Stimulated activated CD8-positive, alpha-beta memory T cell treated with anti-CD3 and anti-CD28 coated beads, Interleukin-4, amount 100 ng/mL, for 4 hours (primary cell): ENCODE measurements at places on chromosomes 11 and 22.

DNA sequence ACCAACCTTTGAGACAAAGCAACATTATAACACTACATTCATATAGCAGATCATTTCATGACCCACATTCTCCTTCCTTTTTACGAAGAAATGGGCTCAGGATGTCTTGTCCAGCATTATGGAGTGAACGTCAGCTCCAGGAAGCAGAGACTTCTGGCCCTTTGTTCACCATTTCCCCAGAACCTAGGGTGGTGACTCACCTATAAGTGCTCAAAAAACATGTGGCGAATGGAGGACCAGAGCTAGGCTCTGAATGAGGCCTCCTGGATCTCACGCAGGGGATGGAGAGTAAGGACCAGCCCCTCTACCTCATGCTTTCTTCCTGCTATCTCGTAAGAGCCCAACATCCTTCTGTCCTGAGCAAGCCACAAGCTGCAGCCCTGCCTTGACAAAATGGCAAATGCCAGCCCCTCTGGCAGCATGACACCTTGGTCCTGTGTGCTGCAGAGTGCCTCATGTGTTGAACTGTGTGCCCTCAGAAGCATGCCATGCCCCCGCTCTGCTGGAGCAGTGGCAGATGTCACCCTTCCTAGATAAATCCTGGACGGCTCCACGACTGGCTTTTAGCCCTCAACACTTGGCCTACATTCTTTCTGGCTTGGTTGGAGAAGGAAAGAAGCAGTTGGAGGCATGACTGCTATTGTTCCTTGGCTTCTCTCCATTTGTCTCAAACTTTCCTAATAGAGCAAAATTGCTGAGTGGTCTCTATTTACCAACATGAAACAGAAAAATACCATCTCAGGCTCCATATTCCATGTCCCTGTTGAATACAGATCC, 6.5 kb upstream of the ST3GAL4 start:
- no peak for DNase-seq

GRCh38 chr11:17382046-17382728, 6.3 kb downstream of the KCNJ11 start:
- no peak for DNase-seq

- no peak for DNase-seq
These were observed 24.5 kb upstream of the RAG2 start for GRCh38 chr11:36622431-36623136.

- peak; percentile 35 for DNase-seq
These were observed 20.2 kb downstream of the RTN4RL2 start for GRCh38 chr11:57480409-57481137.

- no peak for DNase-seq
These were observed 32.1 kb downstream of the PPM1F start for GRCh38 chr22:21920341-21921183.

DNA sequence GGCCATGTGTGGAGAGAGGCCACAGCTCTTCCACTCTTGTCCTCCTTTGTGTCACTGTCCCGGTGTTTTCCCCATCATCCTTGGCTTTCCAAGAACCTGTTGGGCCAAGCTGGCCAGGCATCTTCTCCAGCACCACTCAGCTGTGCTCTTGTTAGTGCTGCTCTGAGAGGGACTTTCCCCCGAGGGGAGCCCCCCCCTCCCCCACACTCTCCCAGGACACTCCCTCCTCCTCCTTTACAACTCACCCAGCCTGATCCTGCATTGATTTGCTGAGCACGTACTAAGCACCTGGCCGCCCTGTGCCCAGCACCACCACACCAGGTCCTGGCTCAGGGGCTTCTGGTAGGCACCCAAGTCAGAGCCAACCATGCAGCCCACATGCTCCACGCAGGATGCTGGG, 13.2 kb downstream of the TP53AIP1 start:
- DNase-seq: no peak

DNA sequence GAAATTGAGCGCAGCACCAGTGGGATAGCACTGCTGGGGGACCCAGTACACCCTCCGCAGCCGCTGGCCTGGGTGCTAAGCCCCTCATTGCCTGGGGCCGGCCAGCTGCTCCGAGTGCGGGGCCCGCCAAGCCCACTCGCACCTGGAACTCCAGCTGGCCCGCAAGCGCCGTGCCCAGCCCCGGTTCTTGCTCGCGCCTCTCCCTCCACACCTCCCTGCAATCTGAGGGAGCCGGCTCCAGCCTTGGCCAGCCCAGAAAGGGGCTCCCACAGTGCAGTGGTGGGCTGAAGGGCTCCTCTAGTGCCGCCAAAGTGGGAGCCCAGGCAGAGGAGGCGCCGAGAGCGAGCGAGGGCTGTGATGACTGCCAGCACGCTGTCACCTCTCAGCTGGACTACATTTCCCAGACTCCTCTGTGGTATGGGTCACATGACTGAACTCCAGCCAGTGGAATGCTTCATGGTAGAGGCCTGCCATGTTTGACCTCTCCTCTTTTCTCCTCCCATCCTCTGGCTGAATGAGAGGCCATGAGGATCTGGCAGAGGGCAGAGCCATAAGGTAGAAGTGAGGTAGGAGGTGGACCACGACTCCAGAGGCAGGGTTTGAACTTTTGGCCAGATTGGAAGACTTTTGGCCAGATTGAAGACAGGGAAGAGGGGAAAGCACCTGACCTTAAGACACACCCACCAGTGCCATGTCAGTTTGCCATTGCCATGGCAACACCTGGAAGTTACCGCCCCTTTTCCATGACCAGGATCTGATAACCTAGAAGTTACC, 6.2 kb downstream of the MRGPRD start:
- DNase-seq: no peak

GRCh38 chr11:12175694-12176241, 65.4 kb downstream of the MICAL2 start:
- no peak for DNase-seq

DNA sequence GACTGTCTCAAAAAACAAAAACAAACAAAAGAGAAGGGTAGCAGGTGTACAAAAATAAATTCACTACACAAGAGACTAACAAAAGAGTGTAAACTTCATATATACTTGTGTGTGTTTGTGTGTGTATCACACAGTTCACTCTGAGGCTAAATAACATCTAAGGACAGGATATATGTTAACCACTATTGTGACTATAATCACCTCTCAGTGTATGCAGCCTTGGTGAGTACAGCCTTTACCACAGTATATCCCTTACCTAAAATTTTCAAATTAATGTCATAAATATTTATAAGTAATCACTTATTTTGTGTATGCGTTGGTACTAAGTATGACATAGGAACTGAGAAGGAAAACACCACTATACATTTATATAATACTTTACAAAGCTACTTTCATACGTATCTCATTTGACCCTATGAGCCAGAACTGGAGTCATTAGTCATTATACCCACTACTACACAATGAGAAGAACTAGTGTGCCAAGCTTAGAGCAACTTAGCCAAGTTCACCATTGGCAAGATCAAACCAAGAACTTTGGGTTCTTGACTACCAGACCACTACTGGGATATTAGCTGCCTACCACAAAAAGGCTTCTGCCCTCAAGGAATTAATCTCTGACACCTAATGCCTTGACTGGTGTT, 116.7 kb downstream of the SGSM3 start:
- DNase-seq: no peak

DNA sequence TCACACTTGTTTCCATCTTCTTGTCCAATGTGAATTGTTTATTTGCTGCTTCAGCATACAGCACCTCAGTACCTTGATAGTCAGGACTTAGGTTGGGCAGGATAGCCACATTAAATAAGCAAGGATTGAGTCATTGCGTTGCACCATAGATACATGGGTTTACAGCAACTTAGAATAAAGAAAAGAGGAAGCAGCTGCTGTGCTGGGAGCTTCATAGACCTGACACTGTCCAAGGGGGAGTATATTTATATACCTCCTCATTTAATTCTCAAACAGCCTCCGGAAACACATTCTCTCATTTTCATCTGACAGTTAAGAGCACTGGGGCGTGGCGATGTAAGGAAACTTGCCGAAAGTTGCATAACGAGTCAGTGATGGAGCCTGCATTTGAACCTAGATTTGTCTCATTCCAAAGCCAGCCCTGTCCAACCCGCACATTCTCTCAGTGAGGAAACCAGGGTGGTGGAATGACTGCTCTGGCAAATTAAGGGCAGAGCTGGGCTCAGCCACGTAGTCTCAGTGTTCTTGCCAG, 42.2 kb downstream of the UBASH3B start:
- DNase-seq: no peak

- no peak for DNase-seq
These were observed 193.1 kb downstream of the IGLL1 start for GRCh38 chr22:23386822-23387580.

DNA sequence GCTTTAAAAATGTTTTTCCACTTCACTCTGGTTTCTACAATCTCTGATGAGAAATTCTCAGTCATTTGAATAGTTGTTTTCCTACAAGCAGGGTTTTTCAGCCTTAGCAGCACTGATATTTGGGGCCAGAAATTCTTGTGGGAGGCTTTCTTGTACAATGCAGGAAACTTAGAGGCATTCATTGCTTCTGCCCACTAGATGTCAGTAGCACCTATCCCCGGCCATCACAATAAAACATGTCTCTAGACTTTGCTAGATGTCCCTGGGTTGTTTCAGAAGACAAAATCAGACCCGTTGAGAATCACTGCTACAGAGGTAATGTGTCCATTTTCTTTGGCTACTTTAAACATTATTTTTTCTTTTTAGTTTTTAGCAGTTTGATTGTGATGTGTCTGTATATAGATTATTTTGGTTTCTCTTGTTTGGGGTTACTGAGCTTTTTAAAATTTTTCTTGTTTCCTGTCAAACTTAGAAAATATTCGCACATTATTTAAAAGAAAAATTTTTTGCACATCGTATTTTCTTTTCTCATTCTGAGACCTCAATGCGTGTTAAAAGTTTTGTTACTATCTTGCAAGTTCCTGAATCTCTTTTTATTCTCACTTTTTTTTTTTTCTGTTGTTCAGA, 60.8 kb upstream of the CCDC179 start:
- DNase-seq: no peak

DNA sequence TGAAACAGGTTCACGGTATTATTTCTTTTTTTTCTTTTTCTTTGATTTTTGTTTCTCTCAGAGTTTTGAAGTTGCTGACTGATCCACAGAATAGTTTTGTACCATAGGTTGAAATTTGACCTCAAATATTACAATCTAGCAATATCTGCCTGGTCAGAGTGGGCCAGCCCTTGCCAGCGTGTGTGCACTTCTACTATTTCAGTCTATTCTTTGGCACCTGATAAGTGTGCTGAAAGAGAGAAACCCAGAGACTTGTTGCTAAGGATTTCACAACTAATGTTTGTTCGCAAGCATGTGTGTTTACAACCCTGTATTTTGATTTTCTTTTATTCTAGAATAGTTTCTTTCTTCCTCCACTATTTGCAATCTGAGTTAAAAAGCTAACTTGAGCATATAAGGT, 1125.2 kb upstream of the CNTN5 start:
- no peak for DNase-seq

DNA sequence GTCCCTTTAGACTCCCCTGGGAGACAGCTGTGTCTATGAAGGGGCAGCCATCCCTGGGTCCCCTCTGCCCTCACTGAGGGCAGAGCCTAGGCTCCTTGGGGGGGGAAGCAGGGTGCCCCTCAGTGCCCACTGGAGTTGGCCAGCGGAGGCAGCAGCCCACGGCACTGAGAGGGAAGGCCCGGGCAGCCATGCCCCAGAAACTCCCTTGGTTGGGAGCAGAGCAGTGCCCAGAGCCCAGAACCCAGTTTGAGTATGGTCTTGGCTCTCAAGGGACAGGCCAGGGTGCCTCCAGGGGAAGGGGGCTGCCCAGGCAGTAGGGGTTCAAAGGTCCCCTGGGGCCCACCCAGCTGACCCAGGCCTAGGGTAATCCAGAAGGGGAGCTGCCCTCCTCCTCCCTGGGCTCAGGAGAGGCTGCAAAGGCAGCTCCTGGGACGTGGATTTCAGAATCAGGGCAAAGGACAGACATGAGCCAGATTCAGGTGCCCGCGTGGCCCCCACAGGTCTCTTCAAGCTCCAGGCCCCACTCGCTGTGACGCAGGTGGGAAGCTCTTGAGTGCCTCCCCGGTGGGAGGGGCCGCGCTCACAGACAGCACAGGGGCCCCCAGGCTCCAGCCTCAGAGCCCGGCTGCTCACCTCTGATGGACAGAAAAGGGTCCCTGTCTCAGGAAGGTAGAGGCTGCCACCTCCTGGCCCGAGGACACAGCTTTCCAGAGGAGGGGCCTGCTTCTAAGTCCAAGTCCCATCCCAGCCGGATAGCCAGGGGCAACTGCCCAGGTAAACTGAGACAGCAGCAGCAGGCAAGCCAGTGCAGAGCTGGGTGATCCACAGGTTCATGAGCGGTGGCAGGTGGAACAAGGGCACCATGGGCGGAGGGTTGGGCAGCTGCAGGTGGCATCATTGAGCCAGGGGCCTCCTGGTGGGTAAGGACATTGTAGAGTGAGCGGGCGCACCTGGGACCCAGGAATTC, 2.6 kb downstream of the C11orf21 start:
- DNase-seq: no peak

- no peak for DNase-seq
These were observed 107.2 kb downstream of the TSPAN18 start for GRCh38 chr11:44833877-44834452.

DNA sequence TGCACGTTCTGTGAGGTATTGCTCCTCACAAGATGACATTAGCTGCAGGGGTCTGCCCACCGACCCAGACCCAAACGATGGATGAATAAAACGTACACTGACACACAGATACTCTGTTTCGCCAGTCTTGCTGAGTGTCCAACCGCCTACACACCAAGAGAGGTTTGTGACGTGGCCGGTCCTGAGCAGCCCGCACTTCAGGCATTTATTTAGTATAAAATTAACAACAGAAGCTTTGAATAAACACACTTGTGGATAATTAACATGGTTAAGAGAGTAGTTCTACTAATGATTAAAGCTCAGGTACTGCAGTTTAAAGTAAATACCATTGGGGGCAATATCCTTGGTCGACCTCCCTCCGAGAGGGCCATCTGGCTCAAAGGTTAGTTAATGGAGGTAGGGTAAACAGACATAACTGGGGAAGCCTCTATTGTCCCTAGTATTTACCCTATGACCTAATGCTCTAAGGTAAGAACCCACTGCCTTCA, 75.7 kb downstream of the CCDC83 start:
- no peak for DNase-seq

DNA sequence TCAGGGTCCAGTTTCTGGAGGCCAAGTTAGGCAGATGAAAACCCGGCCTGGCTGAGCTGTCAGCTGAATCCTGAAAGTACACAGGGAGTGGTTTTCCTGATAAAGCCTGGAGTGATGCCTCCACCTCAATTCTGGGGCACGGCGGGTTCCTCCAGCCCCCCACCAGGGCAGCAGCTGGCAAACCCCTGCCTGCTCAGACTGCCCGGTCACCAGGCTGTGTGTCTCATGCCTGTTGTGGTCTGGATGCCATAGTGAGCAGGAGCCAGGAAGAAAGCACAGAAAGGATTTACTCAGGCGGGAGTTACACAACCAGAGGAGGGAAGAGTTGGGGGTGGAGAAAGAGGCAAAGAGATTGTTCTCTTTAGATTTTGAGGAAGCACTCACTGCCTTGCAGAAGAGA, 119.9 kb upstream of the RASSF10 start:
- DNase-seq: no peak
